ENCODE measurements at places on chromosomes 2 and 18. TPM values are rescaled to one million over a fixed set of nuclear protein-coding genes. Genes with fewer than 3 reads are reported as not detected.

DNA sequence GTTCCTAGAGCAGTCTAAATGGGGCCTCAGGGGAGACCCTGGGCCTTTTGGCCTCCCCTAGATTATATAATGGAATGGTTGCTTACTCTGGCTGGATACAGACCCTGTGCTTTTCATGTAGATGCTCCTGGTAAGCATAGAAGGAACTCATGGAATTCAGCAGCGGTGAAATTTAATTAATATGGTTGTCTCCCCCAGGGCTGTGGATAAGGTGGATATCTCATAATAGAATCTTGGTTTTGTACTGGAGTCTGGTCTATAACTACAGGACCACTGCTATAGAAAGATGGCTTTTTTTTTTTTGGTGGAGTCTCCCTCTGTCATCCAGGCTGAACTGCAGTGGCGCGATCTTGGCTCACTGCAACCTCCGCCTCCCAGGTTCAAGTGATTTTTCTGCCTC lies 84.5 kb downstream of the HRH4 start:
- no peak for DNase-seq

DNA sequence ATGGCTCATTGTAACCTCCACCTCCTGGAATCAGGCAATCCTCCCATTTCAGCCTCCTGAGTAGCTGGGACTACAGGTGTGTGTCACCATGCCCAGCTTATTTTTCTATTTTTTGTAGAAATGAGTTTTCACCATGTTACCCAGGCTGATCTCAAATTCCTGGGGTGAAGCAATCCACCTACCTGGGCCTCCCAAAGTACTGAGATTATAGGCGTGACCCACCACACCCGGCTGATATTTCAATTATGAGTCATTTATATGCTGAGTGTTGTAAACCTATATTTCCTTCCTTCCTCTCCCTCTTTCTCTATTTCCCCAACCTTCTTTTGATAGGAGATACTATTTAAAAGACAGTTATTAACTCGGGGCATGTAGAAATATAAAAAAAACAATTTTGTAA lies 469.6 kb upstream of the ID2 start:
- no peak for DNase-seq

The PROM2 gene
- 20.3 TPM for total RNA-seq

The CHST9 gene
- 2.4 TPM for total RNA-seq

The UGT1A8 gene
- total RNA-seq = not detected

- DNase-seq = no peak
These were observed 139.9 kb upstream of the CDH7 start for GRCh38 chr18:65610939-65611338.

The SPEG gene
- total RNA-seq = 95.4 TPM

DNA sequence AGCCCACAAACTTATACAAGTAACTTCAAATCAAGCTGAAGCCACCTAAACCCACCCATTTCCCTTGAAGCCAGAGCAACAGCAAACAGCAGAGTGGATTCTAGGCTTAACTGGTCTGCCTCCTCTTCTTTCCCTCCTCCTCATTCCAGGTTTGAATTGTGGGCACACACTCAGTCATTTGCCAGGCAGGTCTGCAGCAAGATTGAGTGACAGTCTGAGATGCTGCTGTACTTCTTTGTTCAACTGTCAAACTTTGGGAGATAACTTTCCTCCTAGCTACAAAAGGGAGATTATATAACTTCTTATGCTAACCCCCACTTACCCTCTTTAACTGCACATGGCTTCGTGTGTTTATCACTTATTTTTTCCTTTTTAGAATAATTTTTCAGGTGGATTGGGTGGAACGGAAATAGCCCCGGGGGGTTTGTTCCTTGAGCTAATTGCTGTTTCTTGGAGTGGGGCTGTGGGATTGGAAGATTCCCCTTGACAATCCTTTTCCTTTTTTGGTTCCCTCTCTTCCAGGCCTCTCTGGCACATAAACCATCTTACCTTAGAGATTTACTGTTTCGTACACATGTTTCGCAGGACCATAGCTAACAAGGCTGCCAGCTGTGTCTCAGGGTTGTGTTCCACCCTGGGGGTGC lies 55.0 kb downstream of the RNF144A start:
- DNase-seq = no peak

- no peak for DNase-seq
These were observed 5.4 kb upstream of the GPBAR1 start for GRCh38 chr2:218255446-218255845.

- no peak for DNase-seq
These were observed 393.0 kb downstream of the CDH19 start for GRCh38 chr18:66210875-66211274.

DNA sequence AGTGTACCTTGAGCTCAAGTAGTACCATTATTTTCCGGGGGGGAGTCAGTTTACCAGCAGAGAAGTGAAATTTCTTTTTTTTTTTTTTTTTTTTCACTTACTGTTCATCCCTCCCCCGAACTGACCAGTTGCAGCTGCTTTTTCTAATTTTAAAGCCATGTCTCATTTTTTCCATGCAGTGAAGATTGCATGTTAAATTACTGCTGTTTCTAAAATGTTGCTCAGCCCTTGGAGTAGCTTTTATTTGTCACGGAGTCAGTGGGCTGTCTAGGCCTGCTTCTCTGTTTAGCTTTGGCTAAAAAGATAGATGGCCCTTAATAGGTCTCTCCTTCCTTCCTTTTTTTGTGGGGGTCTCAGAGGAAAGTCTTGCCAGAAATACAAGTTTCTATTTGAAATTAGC lies 70.2 kb downstream of the NGEF start:
- DNase-seq = no peak

The THOC1 gene
- total RNA-seq = 68.7 TPM

GRCh38 chr2:43169099-43169945 lies 57.1 kb downstream of the ZFP36L2 start:
- DNase-seq = no peak

GRCh38 chr18:10234912-10235660 lies 219.3 kb upstream of the APCDD1 start:
- DNase-seq = no peak

GRCh38 chr2:46976556-46977279 lies 61.1 kb upstream of the MCFD2 start:
- no peak for DNase-seq

The UGT1A3 gene
- not detected for total RNA-seq

The CNDP1 gene
- 0.75 TPM for total RNA-seq

DNA sequence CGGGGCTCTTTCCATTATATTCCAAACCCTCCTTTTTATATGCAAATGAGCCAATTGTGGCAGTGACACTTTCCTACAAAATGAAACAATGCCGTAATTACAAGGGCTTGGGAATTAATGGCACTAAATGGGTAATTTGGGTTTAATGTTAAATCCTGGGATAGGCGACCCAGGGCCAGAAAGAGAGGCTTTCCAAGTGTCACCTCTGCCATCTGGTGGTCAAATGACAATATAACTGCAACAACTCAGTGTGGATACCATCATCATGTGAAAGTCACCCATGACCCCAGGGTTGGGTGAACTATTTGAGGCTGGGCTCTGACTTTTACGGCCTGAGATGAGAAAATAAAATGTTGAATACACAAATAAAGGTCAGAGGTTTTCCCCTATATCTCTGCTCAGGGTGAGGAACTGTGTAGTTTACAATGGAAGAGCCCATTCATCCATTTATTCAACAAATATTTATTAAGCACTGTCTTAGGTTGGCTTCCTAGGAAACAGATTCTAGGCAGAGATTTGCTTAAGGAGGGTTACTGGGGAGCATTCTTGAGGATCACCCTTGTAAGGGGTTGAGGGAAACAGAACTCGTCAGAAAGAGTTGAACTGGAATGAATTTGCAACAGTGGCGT lies 13.6 kb upstream of the THADA start:
- DNase-seq = no peak

DNA sequence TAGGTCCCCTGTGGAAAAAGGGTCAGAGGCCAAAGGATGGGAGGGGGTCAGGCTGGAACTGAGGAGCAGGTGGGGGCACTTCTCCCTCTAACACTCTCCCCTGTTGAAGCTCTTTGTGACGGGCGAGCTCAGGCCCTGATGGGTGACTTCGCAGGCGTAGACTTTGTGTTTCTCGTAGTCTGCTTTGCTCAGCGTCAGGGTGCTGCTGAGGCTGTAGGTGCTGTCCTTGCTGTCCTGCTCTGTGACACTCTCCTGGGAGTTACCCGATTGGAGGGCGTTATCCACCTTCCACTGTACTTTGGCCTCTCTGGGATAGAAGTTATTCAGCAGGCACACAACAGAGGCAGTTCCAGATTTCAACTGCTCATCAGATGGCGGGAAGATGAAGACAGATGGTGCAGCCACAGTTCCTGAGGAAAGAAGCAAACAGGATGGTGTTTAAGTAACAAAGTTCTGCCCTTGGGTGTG lies 165.8 kb downstream of the RPIA start:
- no peak for DNase-seq

The IL1R1 gene
- 13.3 TPM for total RNA-seq

The C2orf68 gene
- 74.6 TPM for total RNA-seq

DNA sequence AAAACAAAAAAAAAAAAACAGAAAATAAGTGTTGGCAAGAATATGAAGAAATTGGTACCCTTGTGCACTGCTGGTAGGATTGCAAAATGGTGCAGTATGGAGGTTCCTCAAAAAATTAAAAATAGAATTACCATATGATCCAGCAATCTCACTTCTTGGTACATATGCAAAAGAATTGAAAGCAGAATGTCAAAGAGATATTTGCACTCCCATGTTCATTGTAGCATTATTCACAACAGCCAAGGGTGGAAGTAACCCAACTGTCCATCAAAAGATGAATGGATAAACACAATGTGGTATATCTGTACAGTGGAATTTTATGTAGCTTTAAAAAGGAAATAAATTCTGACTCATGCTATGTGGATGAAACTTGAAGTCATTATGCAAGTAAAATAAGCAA lies 72.8 kb upstream of the POU3F3 start:
- DNase-seq = no peak

GRCh38 chr2:205405194-205405593 lies 277.1 kb upstream of the NRP2 start:
- DNase-seq = no peak

The EML6 gene
- 0.93 TPM for total RNA-seq

DNA sequence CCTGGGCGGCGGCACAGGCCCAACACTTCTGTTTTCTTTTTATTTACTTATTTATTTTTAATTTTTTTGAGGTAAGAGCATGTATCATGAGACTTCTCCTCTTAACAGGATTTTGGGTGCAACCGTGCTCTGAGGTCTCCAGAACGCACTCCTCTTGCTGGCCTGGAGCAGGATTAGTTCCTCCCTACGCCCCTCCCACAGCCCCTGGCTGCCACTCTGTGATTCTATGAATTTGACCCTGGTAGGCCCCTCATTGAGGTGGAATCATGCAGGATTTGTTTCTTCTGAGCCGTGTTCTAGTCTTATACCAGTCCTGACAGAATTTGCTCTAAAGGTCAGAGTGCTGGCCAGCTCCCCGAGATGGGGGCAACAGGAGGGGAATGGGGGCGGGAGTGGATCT lies 106.5 kb upstream of the HS6ST1 start:
- no peak for DNase-seq

The IL1RL2 gene
- total RNA-seq = not detected

- no peak for DNase-seq
These were observed 186.3 kb upstream of the SMAD7 start for GRCh38 chr18:49137093-49137492.

- DNase-seq = no peak
These were observed 670.1 kb upstream of the SOX11 start for GRCh38 chr2:5022061-5022460.

The LRRTM1 gene
- 23.7 TPM for total RNA-seq

- DNase-seq = no peak
These were observed 104.6 kb upstream of the SIX3 start for GRCh38 chr2:44836916-44837315.

The SCYGR4 gene
- not detected for total RNA-seq

- no peak for DNase-seq
These were observed 2.0 kb downstream of the NBEAL1 start for GRCh38 chr2:203016716-203017115.

The FSHR gene
- total RNA-seq = not detected

DNA sequence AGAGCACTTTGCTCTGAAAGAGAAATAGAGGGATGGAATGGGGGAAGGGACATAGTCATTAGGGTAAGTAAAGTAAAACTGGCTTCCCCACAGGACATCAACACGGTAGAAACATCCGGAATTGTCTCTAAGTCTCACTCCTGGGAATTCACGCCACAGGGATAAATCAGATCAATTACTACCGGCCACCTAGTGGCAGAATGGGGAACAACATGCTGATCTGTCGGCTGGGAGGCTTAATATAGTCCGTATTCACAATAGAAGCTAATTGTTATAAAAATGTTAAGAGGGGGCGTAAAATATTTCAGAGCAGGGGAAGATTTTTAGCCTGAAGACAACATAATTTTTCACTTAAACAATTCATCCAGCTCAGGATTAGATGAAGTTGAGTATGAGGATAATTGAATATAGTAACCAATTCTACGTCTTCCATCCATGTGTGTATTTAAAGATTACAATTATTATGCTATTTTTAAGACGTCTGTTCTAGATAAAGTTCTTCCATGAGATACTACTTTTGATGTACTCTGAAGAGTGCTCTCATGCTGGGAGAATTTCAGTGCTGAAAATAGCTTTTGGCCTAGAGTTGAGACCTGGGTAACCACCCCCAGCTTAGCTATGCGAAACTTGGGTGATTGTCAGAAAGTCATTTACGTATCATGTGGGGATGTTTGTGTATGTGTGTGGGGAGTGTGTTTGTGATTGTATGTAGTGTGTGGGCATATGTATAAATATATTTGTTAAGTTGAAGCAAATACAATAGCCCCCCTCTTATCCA lies 65.7 kb downstream of the LRRTM1 start:
- no peak for DNase-seq

The ITPRIPL1 gene
- 8.9 TPM for total RNA-seq

- no peak for DNase-seq
These were observed 126.8 kb upstream of the SERPINE2 start for GRCh38 chr2:224165901-224166319.

DNA sequence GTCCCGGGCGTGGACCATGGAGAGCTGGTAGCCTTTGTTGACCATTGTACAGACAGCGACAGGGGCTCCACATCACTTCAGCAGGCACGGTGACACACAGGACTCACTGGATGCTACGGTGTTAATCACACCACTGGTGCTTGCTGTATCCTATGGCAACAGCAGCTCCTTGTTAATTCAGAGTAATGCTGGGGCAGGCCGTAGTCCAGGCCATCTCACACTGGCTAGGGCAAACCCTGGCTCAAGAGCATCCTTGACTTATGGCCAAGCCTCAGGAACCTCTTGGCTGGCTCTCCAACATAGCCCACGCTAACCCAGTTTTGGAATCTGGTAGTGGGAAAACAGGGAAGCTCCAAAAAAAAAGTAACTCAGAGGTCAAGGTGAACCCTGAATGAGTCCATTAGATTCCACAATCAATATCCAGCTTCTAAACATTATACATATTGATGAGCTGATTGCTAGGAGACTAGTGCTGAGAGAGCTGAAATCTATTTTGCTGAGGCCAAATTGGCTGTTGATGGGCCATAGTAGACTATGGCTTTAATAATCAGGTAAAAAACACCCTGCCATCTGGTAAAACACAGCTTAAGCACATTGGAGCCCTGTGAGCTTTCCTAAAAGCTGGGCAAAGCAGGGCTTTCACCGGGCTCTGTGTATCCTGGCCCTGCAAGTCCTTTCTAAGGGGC lies 253.6 kb downstream of the PRKCE start:
- DNase-seq = no peak

All from mesothelial cell of epicardium (in vitro differentiated cells).